ENCODE measurements at places on chromosomes 4 and X.
A peak's percentile ranks its signal among the peaks of the same experiment; 100 is the strongest.

DNA sequence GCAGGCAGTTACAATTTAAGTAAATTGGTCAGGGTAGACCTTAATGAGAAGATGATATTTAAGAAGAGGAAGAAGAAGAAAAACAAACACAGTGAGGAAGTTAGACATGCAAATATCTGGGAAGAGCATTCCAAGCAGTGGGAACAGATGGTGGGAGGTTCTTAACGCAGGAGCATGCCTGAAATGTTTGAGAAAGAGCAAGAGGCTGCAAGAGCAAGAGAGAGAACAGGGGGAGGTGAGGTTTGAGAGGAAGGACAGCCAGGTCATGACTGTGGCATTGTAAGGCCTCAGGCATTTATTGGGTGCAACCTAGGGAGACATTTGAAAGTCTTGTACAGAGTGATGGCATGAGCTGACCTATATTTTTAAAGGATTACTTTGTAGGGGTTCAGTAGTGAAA lies 136.0 kb downstream of the UGT8 start:
- DNase-seq: no peak

GRCh38 chrX:103431316-103431715 lies 55.0 kb downstream of the BEX3 start:
- DNase-seq: no peak

- DNase-seq: no peak
These were observed 154.5 kb downstream of the GASK1B start for GRCh38 chr4:158018221-158018830.

DNA sequence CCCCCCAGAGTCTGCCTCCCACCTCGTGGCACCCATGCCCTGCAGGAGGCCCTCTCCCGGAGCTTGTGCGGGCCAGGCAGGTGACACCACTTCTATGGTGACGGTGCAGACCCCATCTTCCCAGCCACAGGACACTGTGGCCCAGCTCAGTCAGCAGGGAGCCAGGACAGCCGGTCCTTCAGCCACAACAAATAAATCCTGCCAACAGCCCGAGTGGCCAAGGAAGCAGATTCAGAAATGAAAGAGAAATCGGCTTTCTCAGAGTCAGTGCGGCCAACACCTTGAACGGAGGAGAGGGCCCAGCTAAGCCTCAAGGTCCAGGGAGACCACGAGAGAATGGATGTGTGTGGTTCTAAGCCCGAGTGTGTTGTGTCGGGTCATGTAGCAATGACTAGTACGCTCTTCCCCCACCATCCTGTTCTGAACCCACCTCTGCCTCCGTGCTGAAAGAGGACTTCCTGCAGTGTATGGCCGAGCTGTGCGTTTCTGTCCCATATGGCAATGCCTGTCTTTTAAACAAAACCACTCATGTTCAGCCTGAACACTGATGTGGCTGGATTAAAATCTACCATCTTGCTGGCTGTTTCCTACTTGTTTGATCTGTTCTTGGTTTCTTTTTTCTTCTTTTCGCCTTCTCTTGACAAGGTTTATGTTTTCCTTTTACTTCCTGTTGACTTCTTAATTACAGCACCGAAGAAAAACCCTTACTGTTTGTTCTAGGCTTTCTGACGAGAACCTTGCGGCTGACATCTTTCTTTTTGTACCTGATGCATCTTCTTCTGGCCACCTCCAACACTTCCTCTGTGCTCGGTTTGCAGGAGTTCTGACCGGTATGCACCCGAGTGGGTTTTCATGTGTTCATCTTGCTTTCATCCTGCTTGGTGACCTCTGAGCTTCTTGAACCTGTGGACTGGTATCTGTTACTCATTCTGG lies 53.1 kb downstream of the GAK start:
- DNase-seq: no peak

- DNase-seq: peak; percentile 83
These were observed 128.7 kb upstream of the MID1 start for GRCh38 chrX:10749113-10749512.

GRCh38 chrX:17052210-17052609 lies 105.8 kb downstream of the REPS2 start:
- DNase-seq: no peak

GRCh38 chrX:119654112-119654531 lies 38.8 kb downstream of the SEPTIN6 start:
- no peak for DNase-seq

GRCh38 chrX:107600366-107600765 lies 27.9 kb upstream of the PRPS1 start:
- DNase-seq: no peak

GRCh38 chrX:64184396-64184795 lies 21.1 kb downstream of the AMER1 start:
- no peak for DNase-seq

DNA sequence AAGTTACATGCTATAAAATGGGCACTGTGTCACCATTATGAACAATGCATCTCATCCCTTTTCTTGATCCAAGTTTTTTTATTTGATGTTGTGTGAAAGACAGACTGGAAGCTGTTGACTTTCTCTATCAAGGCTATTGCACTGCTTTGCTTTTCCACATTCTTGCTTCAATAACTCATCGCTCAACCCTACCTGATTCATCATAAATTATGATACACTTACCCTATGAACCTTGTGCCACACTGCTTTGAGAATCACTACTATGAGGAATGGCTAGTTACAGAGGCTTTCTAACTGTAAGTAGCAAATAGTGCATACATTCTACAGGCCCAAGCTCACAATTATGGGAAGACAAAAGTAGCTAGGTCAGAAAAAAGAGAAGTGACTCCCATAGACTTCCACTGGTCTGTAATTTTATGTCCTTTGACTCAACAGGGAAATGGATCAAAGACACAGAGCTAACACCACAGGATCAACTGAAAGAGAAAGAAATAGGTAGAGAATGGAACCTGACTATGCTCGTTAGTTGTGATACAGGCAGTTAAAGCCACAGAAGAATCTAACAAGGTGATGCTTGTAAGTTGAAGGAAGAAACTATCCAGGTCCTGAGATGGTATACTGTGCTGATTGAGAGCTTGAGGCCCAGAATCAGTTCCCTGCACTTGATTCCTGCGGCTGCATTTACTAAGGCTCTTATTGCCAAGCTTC lies 163.5 kb downstream of the PPP3CA start:
- DNase-seq: no peak

GRCh38 chrX:111519215-111519614 lies 7.8 kb downstream of the SERTM2 start:
- peak; percentile 2 for DNase-seq
